ENCODE measurements at places on chromosomes 6 and 20.

GRCh38 chr6:96186094-96186493, 170.3 kb downstream of the FUT9 start:
- no peak for DNase-seq

GRCh38 chr6:41571021-41571780, 25.0 kb downstream of the FOXP4 start:
- DNase-seq = no peak

GRCh38 chr6:82646231-82646615, 282.6 kb downstream of the TPBG start:
- DNase-seq = no peak

- no peak for DNase-seq
These were observed 477.6 kb downstream of the EPM2A start for GRCh38 chr6:145257704-145258103.

DNA sequence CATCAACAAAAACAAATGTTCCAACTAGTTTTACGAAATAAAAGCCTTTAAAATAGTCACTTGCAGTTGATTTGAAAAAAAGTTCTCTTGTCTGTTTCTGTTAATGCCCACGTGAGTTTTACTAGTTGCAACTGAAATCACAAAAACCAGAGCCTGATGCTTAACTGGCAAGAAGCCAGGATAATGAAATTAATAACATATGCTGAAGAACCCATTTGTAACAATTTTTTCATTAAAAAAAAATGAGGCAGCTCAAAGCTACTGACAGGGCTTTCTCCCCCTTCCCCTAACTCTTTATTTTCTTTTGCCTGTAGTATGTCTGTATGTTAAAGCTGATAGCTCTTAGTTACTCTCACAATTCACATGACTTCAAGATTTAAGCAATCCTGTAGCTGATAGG, 132.7 kb upstream of the EYA4 start:
- no peak for DNase-seq

DNA sequence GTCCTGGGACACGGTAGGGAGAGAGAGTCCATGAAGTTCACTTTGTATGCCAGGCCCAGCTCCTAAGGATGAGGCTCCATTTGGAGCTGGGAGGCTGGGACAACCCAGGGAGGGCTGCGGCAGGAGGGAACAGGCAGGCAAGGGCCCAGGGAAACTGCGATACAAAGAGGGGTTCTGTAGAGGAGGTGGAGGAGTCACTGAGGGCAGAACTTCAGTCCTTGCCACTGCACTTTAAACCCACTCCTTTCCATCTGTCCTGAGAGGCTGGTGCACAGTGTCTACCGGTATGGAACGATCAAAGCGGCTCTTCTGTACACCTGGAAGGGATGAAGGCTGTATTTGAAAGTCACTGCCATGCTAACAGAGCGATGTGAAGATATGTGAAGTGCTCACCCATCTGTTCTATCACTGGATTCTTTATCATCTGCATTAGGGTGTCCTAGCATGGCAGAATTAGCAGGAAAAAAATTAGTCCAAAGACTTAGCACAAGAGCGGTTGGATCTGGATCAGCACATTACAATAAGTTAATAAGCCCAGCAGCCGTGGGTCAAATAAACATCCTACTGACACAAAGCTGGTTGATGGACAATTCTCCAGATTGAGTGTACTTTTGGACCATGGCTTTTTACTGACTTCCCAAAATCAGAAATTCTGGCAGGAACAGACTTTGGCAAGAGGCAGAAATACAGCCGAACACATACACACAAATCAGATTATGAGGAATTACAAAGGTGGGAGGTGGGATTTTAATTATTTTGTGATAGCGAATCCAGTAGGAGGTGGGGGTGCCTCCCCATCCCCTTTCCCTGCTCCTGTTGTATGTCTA, 20.9 kb upstream of the ZFAND3 start:
- DNase-seq = no peak

DNA sequence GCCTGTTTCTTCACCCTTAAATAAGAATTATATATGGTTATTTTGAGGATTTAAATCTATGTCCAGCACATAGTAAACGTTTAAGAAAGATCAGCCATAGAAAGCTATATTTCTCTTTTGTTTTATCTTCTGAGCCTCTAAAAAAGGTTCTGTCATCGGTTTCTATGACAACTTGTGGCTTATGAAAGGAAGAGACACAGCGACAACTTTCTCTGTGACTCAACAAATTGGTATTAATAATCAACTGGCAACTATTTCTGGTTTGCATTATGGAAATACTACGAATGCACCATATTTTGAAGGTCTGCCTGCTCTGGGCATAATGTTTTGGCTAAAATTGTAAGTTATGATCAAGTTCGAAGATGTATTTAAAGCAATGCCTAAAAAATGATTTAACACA, 751.0 kb downstream of the CD109 start:
- DNase-seq = no peak

DNA sequence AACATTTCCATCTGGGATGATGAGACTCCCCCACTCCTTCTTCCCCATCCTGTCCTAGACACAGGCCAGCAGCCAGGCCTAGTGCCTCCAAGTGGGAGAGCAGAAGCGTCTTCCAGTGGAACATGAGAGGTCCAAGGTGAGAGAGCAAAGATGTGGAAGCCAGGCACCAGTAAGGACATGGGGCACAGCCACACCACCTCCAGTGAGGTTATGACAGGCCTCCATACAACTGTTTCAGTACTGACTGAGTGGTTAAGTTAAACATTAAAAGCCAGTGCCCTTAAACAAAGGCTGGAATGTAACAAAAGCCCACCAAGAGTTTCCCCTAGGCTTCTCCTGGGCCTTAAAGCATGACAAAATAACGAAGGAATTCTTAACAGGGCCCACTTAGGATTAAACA, 5.3 kb downstream of the ZBTB24 start:
- DNase-seq = no peak

GRCh38 chr6:34295721-34296120, 46.9 kb upstream of the SMIM29 start:
- DNase-seq = no peak

GRCh38 chr6:65231616-65232015, 475.4 kb downstream of the EYS start:
- DNase-seq = no peak

DNA sequence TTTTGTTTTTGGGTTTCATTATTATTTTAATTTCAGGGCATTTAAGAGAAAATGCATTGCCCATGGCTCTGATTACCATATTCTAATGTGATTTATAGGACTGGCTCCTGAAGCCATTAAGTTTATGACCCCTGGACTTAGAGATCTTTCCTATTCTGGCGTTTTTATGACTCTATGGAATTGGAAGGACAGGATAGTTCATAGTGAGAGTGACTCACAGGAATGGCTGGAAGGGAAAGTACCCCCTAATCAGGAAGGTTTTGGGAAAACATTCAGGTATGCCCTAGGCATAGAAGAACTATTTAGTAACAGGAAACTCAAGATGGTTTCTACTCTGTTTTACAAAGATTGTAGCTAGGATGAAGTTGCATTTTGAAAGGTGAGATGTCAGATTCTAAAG, 108.6 kb upstream of the SLC2A12 start:
- DNase-seq = no peak

GRCh38 chr6:143241111-143241510, 180.4 kb downstream of the AIG1 start:
- no peak for DNase-seq

DNA sequence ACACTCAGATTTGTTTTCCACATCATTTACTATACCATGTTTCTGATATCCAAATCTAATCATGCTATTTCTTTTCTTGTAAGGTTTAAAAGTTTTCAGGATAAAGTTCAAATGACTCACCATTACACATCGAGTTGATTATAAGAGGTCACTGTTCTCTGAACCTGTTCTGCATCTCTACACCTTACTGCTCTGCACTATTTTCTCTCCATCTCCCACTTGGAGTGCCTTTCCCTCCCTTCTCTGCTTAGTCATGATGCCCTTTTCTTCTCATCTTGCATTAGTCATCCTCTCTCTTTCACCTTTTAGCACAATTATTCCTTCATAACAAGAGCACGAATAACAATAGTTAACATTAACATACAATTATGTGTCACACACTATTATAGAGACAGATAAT, 37.5 kb upstream of the FUT9 start:
- DNase-seq = no peak

DNA sequence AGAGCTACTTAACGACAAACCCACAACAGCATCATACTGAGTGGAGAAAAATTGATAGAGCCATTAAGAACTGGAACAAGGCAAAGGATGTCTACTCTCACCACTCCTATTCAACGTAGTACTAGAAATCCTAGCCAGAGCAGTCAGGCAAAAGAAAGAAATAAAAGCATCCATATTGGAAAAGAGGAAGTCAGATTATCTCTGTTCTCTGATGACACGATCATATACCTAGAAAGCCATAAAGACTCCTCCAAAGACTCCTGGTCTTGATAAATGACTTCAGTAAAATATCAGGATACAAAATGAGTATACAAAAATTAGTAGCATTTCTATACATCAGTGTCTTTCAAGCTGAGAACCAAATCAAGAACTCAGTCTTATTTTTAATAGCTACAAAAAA, 17.0 kb upstream of the FHL5 start:
- DNase-seq = no peak

DNA sequence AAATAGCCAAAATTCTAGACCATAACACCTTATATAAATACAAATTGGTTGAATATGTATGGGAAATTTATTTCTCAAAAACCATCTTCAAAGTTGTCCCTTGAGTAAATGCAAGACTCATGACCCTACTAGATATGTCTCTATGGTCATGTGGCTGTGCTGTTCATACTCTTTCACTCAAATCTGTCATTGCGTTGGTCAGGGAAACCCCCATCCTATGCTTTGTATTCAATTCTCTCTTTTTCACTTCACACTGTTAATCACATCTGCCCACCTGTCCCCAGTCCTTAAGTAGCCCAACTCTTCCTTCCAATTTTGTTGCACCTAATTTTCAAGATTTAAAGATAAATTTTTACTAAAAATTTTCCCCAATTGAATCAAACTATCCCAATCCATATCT, 51.0 kb downstream of the RPS12 start:
- no peak for DNase-seq

Data from right kidney (tissue), 9 donors.